ENCODE measurements at places on chromosomes 7 and 10.

- no peak overlapping the region for H3K4me3 ChIP-seq
- H3K27ac ChIP-seq: no peak overlapping the region
- no peaks in the 10 kb centered on the region for H3K36me3 ChIP-seq
Observed at GRCh38 chr10:24318517-24318916, 109.6 kb downstream of the KIAA1217 start.

DNA sequence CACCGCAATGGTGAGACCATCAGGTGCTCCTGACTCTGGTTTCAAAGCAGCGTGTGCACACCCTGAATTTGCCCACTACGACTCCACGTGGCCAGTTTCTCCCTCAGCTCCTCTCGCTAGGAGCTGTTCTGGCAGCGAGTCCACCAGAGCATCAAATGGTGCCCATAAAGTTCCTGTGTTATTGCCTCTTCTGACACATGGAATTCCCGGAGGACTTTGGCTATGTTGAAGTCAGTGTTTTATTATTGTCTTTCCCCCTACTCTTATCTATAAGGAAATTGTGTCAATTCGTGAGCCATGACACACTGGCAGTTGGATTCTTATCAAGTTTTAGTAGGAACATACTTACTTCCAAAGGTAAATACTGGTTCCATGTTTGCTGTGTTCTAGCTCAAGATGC is 53.9 kb upstream of the NPVF start:
- no peak overlapping the region for H3K27ac ChIP-seq
- H3K4me3 ChIP-seq: no peak overlapping the region
- no peak for DNase-seq
- H3K36me3 ChIP-seq: no peaks in the 10 kb centered on the region
- H3K27me3 ChIP-seq: no peaks in the 10 kb centered on the region

DNA sequence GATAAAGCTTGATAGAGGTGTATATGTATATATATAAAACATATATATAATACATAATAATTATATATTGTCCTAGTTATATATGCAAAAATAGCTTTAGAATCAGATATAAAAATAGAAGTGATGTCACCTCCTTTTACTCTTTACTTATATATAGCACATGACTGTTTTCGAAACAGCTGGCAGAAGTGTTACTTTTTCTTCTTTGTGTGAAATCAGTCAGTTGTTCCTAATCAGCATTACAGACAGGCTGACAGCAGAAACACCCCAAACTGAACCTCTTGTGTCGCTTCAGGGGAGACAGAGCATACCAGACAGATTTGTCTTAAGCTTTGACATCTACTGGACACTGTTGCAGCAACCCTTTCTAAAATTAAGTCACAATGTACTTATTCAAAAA is 684.9 kb upstream of the CELF2 start:
- H3K27me3 ChIP-seq: no peaks in the 10 kb centered on the region
- H3K27ac ChIP-seq: no peak overlapping the region
- DNase-seq: no peak
- H3K4me3 ChIP-seq: no peak overlapping the region
- H3K4me1 ChIP-seq: no peaks in the 10 kb centered on the region
- no peaks in the 10 kb centered on the region for H3K36me3 ChIP-seq

DNA sequence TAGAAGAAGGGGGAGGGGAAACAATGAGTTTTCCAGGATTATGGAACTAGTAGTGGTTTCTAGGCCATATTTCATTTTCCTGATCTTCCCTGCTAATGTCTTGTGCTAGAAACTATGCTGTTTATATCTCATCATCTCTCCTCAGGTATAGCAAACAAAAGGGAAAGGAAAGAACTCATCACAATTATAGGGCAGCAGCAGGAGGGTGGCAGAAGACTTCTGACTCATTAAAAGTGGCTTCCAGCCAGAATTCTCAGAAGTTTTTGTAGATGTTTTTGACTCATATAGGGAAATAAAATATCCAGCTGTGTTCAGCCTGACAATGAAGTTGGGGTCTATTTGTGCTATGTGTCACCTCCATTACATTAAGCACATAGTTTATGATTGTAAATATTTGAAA is 6.5 kb downstream of the AHR start:
- DNase-seq: no peak
- peaks cover 3% of the 10 kb centered on the region for H3K4me1 ChIP-seq
- no peaks in the 10 kb centered on the region for H3K27me3 ChIP-seq
- H3K4me3 ChIP-seq: no peak overlapping the region
- no peaks in the 10 kb centered on the region for H3K36me3 ChIP-seq

DNA sequence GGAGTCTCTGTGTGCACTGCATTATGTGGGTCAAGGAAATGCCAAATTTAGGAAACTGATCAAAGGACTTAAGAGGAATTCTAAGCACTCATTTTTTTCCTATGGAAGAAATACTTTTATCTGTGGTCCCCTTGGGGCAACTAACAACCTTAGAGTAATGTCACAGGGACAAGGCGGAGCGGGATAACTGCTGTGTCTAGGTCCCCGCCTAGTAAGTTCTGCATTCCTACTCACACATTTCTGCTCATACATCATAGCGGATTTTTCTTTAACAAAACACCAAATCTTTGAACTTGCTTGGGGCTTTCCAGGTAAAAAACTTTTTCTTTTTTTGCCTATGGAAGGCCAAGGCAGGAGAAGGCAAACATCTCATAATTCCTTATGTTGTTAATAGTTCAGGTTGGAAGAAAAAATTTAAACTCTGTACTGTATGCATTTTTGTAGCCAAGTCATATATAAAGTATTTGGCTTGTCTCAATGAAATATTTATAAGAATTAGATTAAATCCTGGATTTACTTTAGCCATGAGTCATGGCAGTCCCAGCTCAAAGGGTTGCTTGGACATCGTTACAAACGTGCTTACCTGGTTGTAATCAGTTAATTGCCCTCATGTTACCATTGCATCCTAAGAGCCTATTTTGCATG is 285.0 kb downstream of the PHTF2 start:
- no peak for DNase-seq
- no peak overlapping the region for H3K4me3 ChIP-seq
- H3K27ac ChIP-seq: no peak overlapping the region
- no peaks in the 10 kb centered on the region for H3K4me1 ChIP-seq

GRCh38 chr7:117208257-117208656 is 114.6 kb downstream of the WNT2 start:
- no peaks in the 10 kb centered on the region for H3K27me3 ChIP-seq
- no peak overlapping the region for H3K4me3 ChIP-seq

- peak overlapping the region; percentile 84 for H3K4me3 ChIP-seq
- peaks cover 3% of the 10 kb centered on the region for H3K27me3 ChIP-seq
- DNase-seq: no peak
- H3K27ac ChIP-seq: peak overlapping the region; percentile 84
- peaks cover 7% of the 10 kb centered on the region for H3K4me1 ChIP-seq
Observed at GRCh38 chr10:22252224-22252800, 34.5 kb upstream of the EBLN1 start.

GRCh38 chr10:31770307-31770902 is 158.2 kb downstream of the ARHGAP12 start:
- peak overlapping the region; percentile 92 for H3K27ac ChIP-seq
- H3K27me3 ChIP-seq: no peaks in the 10 kb centered on the region
- H3K4me1 ChIP-seq: peaks cover 36% of the 10 kb centered on the region
- no peak for DNase-seq
- no peaks in the 10 kb centered on the region for H3K36me3 ChIP-seq

- H3K27me3 ChIP-seq: no peaks in the 10 kb centered on the region
- H3K4me1 ChIP-seq: peaks cover 19% of the 10 kb centered on the region
- H3K27ac ChIP-seq: peak overlapping the region; percentile 79
- no peak overlapping the region for H3K4me3 ChIP-seq
Observed at GRCh38 chr10:88041243-88042159, 178.1 kb downstream of the PTEN start.

GRCh38 chr7:39560997-39561396 is 5.2 kb upstream of the YAE1 start:
- peaks cover 3% of the 10 kb centered on the region for H3K4me1 ChIP-seq
- no peak overlapping the region for H3K27ac ChIP-seq
- no peak overlapping the region for H3K4me3 ChIP-seq
- no peaks in the 10 kb centered on the region for H3K36me3 ChIP-seq
- H3K27me3 ChIP-seq: no peaks in the 10 kb centered on the region

GRCh38 chr10:1544929-1545328 is 192.4 kb downstream of the ADARB2 start:
- DNase-seq: no peak
- no peak overlapping the region for H3K4me3 ChIP-seq
- no peaks in the 10 kb centered on the region for H3K36me3 ChIP-seq
